ENCODE measurements at places on chromosomes 5 and 9.

GRCh38 chr9:90637626-90638025 is 5.0 kb downstream of the DIRAS2 start:
- DNase-seq, result no peak

GRCh38 chr9:135136991-135137832 is 49.7 kb downstream of the OLFM1 start:
- DNase-seq, result no peak

DNA sequence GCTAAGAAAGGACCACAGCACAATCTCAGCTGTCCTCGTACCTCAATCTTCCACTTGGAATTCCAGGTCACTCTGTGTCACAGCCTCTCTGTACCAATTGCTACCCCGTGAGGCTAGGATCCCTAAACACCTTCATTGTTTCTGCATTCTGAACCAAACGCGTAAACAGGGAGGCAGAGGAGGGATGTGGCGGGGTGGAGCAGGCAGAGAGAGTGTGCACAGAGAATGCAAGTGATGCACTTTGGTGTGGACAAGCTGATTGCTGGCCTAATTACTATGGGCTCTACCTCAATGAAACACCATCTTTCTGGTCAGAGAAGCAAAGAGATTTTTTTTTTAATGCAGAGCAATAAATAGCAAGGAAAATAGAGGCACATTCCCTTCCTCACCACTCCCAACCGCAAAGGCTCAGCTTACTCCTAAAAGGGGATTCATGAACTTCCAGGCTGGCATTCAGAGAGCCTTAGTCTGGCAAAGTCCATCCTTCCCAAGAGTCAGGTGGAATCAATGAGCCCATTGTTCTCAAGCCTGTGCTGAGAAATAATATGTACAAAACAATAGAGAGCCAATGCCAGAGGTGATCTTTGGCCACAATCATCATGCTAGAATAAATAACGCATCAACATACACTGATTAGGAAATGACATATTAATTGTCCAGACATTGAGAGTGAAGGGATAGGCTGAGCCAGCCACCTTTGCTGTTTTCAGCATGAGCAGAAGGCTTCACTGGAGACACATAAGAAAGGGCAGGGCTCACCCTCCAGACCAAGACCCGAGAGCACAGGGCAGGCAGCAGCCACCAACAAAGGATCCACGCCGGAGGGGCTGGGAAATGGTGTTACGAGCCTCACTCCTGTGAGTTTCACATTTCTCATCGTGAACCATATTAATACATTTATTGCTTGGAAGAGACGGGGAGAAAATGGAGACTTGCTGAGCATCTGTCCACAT is 278.8 kb downstream of the ENC1 start:
- DNase-seq, result no peak

GRCh38 chr5:68657055-68657961 is 436.5 kb upstream of the SLC30A5 start:
- DNase-seq, result no peak

DNA sequence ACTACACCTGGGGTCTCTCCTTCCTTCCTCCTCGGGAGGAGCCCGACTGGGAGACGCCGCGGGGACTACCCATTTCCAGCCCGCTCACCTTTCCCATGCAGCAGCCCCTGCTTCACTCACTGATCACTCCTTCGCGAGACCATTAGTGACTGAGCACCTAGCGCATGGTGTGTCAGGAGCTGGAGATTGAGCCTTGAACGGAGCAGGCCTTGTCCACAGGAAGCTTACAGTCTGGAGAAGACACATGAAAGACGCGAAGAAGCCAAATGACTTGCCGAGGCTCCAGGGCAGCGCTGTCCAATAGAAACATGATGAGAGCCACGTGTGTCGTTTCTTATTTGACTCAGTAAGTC is 283 bp upstream of the CFAP90 start:
- no peak for DNase-seq

- no peak for DNase-seq
These were observed 74.3 kb downstream of the NDFIP1 start for GRCh38 chr5:142182840-142183239.

GRCh38 chr9:16484744-16485143 is 385.7 kb downstream of the BNC2 start:
- no peak for DNase-seq

DNA sequence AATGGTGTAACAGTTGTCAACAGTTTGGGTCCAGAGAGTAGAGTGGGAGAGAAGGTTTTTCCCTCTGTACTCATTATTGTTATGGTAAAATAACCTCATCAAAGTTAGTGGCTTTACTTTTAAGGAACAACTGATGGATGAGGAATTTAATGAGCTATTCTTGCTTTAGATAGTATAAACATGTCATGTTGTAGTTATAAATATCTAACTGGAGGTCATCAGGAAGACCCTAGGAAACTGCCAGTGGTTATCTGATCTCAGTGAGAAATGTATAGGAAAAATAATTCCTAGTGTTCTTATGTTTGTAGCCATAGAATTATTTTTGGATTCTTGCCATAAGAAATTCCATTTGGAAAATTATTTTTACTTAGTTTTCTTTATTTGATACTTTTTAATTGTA is 4.1 kb downstream of the ERCC6L2 start:
- DNase-seq, result no peak

GRCh38 chr5:156879665-156880285 is 29.7 kb downstream of the PPP1R2B start:
- peak; percentile 62 for DNase-seq

DNA sequence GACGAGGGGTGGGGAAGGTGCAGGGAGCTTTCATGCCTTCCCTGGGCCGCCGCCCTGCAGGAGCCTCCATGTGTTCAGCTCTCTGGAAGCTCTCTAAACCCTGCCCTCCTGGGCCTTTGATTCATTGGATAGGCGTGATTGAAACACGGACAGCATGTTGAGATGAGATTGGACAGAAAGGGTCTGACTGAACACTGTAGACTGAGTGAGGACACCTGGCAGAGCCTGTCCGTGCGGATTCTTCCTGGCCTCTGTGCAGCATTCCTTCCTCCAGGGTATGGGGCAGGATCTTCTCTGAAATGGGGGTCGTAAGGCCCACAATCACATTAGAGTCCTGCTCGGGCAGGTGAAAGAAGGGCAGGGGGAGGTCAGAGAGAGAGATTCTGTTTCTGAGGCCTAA is 12.8 kb downstream of the RPL12 start:
- DNase-seq, result no peak

DNA sequence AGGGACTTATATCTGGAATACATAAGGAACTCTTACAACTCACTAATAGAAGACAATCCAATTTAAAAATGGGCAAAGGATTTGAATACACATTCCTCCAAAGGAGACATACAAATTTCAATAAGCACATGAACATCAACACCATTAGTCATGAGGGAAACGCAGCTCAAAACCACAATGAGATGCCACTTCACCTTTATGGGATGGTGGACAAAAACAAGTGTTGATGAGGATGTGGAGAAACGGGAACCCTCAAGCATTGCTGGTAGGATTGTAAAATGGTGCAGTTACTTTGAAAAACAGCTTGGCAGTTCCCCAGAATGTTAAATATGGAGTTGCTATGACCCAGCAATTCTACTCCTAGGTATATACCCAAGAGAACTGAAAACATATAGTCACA is 72.7 kb upstream of the IER5L start:
- no peak for DNase-seq

- no peak for DNase-seq
These were observed 1.3 kb downstream of the SMAD5 start for GRCh38 chr5:136133922-136134379.

DNA sequence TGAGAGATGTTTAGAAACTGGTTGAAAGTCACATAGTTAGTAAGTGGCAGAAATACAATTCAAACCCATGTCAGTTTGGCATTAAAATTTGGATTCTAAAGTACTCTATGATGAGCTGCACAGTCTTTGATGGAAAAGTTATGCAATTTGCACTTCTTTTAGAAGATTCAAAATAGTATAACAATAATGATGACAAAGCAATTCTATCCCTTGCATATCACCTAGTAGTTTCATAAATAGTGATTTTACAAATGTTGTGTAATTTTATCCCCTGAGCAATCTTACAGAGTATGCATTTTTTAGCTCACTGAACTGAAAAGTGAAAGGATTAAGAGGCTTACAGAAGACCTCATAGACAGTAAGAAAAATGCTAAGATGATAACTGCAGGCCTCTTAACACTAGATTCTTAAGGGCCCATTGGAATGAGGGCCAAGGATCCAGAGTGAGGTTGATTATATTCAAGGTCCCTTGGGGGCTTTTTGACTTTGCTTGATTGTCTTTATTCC is 3.7 kb downstream of the C5orf46 start:
- no peak for DNase-seq

DNA sequence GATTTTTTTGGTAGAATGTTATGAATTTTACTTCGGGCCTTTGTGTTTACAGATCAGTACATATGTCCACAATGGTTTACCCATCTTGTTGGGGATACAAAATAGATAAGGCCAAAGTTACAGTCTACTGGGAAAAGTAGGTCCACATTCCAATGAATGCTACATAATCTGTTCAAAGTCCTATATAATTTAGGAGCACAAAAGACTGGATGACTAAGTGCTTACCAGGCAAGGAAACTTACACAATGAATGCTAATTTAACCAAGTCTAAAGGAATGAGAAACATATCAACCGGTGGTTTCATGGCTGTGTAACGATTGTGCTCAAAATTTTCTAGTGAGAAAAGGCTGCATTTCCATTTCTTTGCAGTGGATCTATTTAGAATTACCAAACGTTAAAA is 97.4 kb upstream of the TRPM3 start:
- no peak for DNase-seq

DNA sequence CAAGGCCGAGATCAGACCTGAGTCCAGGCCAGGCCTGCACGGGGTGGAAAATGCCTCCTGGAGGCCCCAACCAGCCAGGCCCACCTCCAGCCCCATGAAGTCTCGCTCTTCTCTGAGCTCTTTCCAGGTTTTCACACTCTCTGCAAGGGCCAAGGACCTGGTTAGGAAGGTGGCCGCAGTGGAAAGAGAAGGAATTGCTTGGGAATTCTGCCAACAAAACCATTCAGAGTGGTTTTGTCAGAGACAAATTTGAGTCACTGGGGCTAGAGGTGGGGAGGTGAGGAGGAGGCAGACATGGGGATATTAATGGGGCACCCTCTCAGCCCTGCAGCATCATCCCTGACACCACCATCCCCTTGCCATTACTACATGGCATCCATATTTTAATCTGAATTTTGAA is 261.0 kb downstream of the ROR2 start:
- DNase-seq, result no peak

- no peak for DNase-seq
These were observed 454.6 kb downstream of the CETN3 start for GRCh38 chr5:89954916-89955315.

GRCh38 chr9:42386477-42386876 is 203.0 kb downstream of the SPATA31A6 start:
- DNase-seq, result no peak

GRCh38 chr5:110757118-110757729 is 18.4 kb downstream of the SLC25A46 start:
- peak; percentile 43 for DNase-seq

DNA sequence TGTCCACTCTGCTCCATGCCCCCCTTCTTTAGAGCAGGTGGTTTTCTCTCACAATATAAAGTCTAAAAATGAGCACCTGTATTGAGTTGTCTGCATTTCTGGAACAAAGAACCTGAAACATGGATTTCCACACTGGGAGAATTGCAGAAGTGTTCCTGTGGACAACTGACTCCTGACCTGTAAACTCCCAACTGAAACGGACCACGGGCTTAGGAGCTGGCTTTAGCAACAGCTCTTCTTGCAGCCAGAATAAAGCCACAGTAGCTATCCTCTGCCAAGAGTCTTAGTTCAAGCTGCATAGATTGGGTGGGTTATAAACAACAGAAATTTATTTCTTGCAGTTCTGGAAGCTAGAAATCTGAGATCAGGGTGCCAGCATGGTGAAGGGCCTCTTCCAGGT is 194.7 kb downstream of the DTWD2 start:
- no peak for DNase-seq

DNA sequence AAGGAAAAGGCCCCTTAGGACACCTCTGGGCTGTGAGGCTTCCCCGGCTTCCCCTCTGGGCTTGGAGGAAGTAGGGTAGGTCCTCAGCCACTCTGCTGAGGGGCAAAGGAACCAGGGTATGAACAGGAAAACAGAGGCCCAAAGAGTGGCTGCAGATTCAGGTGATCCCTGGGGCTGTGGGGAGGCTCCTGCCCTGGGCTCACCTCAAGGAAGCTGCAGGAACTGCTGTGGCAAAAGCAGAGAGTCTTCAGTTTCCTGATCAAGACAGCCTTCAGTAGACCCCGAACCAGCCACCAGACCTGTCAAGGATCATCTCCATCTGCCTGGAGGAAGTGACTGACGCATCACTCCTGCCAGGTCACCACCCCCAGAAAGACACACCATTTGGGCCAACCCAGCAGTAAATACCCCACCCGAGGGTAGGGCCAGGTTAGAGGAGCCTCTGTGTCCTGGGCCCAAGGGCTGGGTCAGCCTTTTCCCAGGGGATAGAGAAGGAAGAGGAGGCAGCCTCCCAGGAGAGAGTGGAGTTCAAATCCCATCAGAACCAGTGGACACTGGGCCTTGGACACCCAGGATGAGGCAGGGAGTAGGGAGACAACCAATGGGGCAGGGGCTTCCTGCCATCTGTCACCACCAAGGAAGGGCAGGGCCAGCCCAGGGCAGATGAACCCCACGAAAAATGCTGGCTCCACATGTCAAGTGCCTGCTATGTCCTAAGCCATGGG is 5.8 kb upstream of the ST6GALNAC6 start:
- no peak for DNase-seq

GRCh38 chr5:135645336-135646180 is 66.8 kb upstream of the CXCL14 start:
- no peak for DNase-seq

GRCh38 chr5:35269006-35269405 is 38.7 kb upstream of the PRLR start:
- no peak for DNase-seq

- peak; percentile 93 for DNase-seq
These were observed 90.4 kb downstream of the ZNF608 start for GRCh38 chr5:124655921-124656511.

GRCh38 chr9:136530461-136531089 is 15.3 kb downstream of the NOTCH1 start:
- no peak for DNase-seq

- DNase-seq, result no peak
These were observed 420.8 kb upstream of the BRINP1 start for GRCh38 chr9:119789987-119790386.

- no peak for DNase-seq
These were observed 1.6 kb downstream of the FNIP1 start for GRCh38 chr5:131795228-131795627.

GRCh38 chr5:53556001-53556400 is 4.4 kb upstream of the NDUFS4 start:
- DNase-seq, result no peak

- DNase-seq, result no peak
These were observed 80.4 kb upstream of the MARCHF11 start for GRCh38 chr5:16260000-16260399.

- no peak for DNase-seq
These were observed 3.1 kb downstream of the C5orf63 start for GRCh38 chr5:127070243-127070642.

DNA sequence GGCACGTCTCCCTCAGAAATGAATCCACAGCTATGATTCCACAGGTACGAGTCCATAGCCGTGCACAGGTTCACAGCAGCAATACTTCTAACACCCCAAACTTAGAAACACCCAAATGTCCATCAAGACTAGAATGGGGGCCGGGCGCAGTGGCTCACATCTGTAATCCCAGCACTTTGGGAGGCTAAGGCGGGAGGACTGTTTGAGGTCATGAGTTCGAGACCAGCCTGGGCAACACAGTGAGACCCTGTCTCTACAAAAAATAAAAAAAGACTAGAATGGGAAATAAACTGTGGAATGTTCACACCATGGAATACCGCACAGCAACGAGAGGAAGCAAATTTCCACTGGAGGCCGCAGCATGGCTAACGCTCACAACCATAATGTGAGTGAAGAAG is 4.3 kb upstream of the DOLPP1 start:
- DNase-seq, result no peak

- DNase-seq, result no peak
These were observed 80.1 kb downstream of the TRPC7 start for GRCh38 chr5:136285096-136285855.
